ENCODE measurements at places on chromosomes 5 and 9.

- DNase-seq: no peak
Measured at GRCh38 chr9:31140316-31140715, 1244.1 kb upstream of the ACO1 start.

DNA sequence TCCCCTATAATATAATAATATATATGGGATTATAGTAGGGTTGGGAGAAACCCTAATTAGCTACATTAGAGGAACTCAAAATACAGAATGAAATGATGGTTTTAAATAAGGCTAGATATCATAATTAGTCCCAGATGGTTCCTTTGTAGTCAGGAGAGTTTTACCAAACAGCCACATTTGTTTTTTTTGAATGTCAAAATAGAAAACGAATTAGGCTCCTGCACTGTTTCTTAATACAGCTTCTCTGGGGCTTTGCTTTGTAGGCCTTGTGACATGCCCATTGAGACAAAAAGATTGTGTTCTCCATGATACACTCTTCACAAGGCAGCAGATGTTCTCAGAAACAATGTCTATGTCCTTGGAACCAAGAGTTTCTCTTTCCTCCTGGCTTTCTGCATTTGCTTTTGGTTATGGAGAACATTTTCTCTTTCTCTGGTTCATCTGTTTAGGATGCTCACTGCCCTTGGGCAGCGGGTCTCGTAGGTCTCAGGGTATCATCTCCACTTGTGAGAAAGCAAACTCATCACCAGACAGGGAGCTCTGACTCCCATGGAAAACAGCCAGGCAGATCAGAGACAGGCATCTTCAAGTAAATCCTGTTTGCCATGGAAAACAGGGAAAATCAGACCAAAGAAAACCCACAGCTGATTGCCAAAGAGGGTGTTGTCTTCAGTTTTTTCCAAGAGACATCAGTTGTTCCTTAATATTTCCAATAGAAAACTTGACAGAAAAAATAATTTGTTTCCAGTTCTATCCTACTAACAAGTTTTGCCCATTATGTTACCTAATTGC is 54.1 kb upstream of the RPS23 start:
- no peak for DNase-seq

DNA sequence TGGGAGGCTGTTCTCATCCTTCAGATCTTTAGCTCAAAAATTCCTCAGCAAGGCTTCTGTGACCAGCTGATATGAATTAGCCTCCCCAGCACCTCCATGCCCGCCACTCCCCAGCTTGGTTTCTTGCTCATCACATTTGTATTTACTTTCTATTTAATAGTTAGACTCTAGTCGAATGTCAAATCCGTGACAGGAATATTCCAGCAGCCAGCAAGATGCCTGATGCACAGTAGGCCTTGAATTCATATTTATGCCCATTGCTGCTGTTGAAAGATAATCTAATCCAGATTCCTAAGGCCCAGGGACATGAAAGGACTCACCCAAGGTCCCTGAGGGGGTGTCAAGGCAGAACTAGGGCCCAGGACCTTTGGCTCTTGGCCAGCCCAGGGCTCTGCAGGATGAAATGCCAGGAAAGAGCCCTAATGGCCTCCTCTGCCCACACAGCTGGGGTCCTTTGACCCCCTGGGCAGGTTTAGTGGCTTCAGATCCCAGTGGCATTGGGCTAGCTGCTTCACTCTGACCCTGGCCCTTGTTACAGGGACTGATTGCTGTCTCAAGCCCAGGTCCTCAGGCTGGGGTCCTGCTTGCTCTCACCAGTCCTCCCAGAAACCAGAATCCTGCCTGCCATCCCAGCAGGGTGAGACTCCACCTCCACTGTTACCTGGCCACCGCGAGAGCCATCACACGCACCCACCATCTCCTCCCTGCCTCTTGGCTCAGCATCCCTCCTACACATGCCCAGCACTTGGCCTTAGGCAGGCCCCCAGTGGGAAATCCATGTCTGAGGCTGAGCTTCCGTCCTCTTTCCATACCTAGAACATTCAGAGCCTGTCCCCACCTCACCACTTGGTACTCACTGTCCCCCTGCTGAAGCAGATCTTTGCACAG is 7.3 kb downstream of the CSF1R start:
- DNase-seq: no peak

DNA sequence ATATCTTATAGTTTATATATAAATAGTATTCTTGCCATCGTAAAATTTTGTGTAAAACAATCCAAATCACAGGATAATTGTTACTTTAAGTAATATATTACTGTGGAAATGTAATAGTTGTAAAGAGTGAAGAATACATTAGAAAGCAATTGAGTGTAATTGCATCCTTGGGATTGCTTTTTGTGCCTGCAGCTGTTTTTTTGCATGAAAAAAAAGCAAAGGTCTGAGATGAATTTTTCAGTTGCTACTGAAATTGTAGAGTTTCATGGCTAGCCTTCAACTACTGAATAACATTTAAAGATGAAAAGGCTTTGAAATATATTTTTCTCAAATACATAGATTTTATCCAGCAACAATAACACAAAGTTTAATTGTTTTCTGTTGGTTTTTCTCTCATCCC is 232.0 kb upstream of the FAM174A start:
- no peak for DNase-seq

GRCh38 chr9:131411719-131412681 is 18.1 kb downstream of the PRRC2B start:
- DNase-seq: no peak

- DNase-seq: no peak
Measured at GRCh38 chr5:133130387-133131118, 78.7 kb downstream of the HSPA4 start.

GRCh38 chr9:123426406-123426805 is 70.4 kb downstream of the CRB2 start:
- no peak for DNase-seq
